Neuronal stem cell (in vitro differentiated cells): ENCODE measurements at places on chromosomes 12 and 14.

- DNase-seq = no peak
Observed at GRCh38 chr14:36227802-36228201, 51.3 kb upstream of the PTCSC3 start.

- no peak for DNase-seq
Observed at GRCh38 chr14:76687611-76688382, 73.5 kb upstream of the VASH1 start.

DNA sequence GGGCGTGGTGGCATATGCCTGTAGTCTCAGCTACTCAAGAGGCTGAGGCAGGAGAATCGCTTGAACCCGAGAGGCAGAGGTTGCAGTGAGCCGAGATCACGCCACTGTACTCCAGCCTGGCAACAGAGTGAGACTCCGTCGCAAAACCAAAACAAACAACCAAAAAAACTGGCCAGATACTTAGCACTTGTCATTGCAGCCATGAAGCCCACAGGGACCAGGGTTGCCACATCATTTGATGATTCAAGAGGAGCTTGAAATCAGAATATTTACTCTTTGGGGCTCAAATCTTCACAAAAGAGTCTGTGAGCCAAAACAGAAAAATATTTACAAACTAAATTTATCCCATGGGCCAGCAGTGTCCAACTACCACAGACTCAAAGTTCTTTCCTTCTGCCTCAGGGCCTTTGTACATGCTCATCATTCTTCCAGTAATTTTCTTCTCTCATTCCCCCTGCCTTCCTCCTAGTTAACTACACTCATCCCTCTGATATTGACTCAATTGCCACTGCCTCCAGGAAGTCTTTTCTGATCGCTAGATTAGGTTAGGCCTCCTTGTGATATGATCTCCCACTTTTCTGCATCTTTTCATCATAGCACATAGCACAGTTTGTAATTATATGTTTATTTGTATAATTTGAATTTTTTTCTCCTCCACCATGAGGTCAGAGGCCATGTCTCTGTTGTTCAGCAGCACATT is 130.8 kb upstream of the PLEKHG7 start:
- no peak for DNase-seq

- no peak for DNase-seq
Observed at GRCh38 chr14:101491841-101492240, 69.5 kb upstream of the DIO3 start.

GRCh38 chr12:22101749-22102243 is 55.8 kb downstream of the CMAS start:
- DNase-seq = no peak

- no peak for DNase-seq
Observed at GRCh38 chr14:76939015-76939742, 89.3 kb downstream of the IRF2BPL start.

GRCh38 chr12:62919838-62920237 is 15.1 kb downstream of the PPM1H start:
- no peak for DNase-seq

DNA sequence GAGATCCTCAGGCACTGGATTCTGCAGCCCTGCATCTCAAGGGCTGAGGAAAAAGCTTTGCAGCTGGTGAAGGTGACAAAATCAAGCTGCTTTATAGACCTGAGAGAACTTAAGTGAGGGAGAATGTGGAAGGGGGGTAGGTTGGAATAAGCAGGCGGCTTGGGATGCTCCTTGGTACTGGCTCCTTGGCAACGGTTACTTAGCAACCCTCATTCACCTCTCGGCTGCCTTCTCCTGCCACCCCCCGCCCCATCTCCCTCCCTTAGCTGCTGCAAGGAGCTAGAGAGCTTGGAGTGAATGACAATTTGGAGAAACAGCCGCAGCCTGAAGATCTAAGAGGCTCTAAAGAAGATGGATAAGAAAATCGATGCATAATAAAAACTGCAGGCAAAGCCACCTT is 44.1 kb upstream of the CISTR start:
- DNase-seq = no peak

DNA sequence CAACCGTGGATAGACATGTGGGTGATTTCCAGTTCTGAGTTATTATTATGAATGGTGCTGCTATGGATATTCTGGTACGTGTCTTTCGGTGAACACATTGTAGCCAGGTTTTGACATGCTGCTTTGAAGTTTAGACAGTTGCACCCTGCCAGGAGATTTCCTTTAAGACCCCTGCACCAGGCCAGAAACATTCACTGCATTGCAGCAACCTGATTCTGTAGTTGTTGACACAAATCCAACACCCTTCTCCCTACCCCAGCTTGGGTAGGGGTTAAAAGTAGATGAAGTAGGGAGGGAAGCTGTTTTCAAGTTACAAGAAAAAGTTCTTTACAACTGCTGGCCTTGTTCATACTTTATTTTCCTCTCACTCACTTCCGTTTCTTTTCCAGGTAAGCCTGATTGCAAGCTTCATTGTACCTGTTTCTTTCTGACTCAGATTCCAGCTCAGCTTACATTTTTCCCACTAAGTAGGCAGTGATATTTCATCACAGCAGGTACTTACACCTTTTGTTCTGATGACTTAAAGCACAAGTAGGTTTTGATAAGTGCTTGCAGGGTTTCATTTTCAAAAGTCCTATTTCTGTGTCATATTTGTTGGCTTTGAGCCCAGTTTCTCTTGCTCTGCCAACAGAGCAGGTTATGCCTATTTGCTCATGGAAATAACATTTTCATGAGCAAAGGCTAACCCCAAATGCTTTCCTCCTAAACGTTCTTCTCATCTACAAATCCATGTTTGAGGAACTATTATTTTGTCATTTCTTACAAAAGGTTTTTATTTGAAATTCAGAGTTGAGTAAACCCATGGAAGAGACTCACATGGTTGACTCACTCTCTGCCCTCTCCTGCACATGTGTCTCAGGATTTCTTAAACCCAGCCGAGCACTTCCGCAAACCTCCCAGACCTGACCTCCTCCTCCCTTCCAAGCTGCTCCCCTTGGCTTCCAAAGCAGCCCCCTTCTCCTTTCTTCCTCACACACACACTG is 12.1 kb upstream of the LTA4H start:
- no peak for DNase-seq

- no peak for DNase-seq
Observed at GRCh38 chr12:124030008-124030407, 57.0 kb downstream of the ZNF664 start.

DNA sequence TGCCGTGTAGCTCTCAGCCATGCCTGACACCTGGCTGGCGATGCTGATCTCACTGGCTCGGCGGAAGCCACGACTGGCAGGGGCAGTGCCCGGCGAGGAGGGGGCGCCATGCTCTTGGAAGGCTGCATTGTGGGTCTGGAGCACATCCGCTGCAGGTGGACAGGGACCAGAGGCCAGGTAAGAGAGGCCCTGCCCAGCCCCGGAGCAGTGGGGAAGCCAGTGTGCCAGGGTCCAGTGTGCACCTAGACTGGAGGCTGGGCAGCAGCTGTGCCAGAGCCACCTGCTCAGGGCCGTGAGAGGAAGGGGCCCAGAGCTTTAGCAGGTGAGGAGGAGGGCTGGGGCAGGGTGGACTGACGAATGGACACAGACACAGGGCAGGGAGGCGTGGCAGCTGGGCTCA is 10.1 kb downstream of the ARL6IP4 start:
- DNase-seq = no peak

DNA sequence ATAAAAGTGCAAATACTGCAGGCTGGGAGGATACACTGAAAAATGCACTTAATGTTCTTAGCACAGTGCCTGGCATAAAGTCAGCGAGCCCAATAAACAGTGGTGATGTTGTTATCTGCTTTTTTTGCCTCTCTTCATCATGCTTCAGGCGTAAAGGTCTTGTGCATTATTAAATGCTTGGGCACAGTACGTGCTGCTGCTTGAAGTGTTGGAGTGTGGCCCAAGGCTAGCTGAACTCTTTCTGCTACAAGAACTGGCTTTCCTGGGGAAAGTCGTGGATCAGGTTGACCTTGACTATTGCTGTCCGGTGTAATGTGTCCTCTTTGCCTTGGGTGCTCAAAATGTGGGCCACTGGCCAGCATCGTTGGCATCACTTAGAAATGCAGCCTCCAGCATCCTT is 43.0 kb downstream of the SMOC1 start:
- DNase-seq = no peak

GRCh38 chr14:99067927-99068326 is 204.1 kb downstream of the BCL11B start:
- no peak for DNase-seq

GRCh38 chr12:92034858-92035401 is 110.7 kb downstream of the BTG1 start:
- no peak for DNase-seq

- DNase-seq = no peak
Observed at GRCh38 chr14:104118006-104118844, 20.2 kb upstream of the KIF26A start.

DNA sequence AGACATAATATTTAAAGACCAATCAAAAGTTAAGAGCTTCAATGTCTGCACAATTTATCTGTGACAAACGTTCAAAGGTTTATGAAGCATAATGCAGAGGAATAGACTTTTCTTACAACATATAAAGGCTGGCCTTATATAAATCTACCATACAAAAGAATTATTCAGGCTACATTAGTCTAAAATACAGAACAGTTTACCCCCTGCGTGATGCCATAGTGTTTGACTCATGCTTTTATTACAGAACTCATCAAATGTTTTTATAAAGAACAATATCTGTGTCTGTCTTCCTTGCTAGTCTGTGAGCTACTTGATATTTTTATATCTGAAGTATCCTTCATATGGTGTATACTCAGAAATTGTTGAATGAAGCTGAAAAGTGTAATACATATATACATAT is 1084.5 kb upstream of the FLRT2 start:
- DNase-seq = no peak

DNA sequence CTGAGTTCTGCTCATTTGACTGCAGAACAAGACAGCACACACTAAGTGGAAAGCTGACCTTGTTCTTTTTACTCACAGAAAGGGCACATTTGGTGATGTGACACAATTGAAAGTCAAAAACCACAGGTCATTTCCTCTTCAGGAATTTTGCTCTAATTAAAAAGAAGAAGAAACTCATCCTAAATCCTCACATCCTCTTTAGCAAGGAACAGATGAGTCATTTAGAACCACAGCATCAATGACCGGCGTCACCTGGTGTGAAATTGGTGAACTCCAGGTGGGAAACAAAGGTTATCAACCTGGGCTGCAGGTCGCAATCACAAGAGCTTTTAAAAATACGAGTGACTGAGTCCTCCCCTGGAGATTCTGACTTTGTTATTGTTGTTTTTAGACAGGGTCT is 2.9 kb upstream of the RNU6-8 start:
- DNase-seq = no peak

GRCh38 chr12:92513231-92513730 is 189.5 kb upstream of the PLEKHG7 start:
- DNase-seq = no peak

DNA sequence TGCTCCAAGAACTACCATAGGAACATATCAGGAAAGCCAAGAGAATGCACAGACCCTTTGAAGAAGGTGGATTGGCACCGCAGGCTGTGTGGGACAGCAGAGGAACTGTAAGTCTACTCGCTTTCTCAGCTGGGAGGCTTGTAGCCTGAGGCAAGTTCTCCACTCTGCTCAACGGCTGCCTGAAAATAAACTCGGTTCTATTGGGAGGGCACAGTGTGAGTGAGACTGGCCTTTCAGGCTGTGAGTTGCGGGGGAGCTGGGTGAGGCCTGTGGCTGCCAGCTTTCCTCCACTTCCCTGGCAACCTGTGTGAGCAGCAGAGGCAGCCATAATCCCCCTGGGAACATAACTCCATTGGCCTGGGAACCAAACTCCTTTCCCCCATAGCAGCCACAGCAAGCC is 132.1 kb downstream of the ANKS1B start:
- DNase-seq = no peak

GRCh38 chr12:54393207-54393609 is 8.7 kb upstream of the ZNF385A start:
- DNase-seq = no peak

DNA sequence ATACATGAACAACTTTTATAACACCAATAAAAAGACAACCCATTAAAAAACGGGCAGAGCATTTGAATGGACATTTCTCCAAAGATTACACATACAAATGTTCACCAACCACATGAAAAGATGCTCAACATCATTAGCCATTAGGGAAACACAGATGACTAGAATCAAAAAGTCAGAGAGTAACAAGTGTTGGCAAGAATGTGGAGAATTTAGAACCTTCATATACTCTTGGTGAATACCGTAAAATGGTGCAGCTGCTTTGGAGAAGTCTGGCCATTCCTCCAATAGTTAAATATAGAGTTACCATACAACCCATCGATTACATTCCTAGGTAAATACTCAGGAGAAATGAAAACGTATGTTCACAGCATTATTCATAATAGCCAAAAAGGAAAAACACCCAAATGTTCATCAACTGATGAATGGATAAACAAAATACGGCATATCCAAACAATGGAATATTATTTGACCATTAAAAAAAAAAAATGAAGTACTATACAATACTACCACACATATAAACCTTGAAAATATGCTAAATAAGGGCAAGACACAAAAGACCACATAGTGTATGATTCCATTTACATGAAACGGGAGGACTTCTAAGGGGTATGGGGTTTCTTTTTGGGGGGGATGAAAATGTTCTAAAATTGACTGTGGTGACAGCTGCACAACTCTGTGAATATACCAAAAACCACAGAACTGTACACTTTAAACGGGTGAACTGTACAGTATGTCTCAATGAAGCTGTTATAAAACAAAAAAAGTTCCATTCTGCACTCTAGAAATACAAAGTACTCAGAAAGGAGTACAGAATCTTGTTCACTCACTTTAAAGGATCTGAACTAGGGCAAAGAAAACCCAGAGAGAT is 3.2 kb downstream of the CORO1C start:
- DNase-seq = no peak

DNA sequence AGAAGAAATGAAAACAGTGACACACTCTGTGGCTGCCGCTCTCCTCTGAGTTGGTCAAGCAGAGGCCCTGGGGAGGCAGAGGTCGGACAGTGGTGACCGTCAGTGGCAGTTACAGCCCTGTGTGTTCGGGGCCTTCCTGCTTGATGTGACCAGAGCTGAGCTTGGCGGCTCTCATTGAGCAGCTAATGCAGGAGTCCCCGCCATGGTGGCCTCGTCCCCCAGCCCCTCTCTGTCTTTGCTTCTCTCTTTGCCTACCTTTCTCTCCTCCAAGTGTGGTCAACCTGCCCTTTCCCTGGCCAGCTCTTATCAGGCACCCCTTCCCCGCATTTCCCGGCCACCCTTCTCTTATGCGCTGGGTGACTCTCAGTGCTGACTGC is 362.8 kb downstream of the CACNA1C start:
- DNase-seq = no peak

- no peak for DNase-seq
Observed at GRCh38 chr12:80838708-80839107, 99.0 kb downstream of the LIN7A start.

GRCh38 chr14:91354979-91355685 is 62.5 kb downstream of the CCDC88C start:
- no peak for DNase-seq

DNA sequence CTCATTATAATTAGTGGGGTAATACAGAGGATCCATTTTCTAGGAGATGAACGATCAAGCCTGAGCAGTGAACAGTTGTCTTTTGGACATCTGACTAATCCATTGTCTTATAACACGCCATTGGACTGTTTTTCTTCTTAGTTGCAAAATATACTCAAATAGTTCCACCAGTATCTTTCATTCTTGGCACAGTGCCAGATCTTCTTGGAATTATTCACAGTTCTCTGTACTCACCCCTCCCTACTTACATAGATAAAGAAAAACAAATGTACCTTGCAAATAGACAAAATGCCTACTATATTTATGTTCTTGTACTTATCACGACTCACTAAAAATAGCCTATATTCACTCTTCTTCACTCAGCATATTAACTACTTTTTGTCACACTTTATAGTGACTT is 3.8 kb downstream of the CBLN3 start:
- no peak for DNase-seq
